Stimulated activated CD8-positive, alpha-beta memory T cell treated with anti-CD3 and anti-CD28 coated beads, Interleukin-4, amount 100 ng/mL, for 4 hours (primary cell): ENCODE measurements at places on chromosomes 5 and 9.

GRCh38 chr5:93100428-93100827, 480.6 kb downstream of the NR2F1-AS1 start:
- no peak for DNase-seq

GRCh38 chr9:100370064-100370723, 17.5 kb upstream of the TEX10 start:
- no peak for DNase-seq

- no peak for DNase-seq
These were observed 232.1 kb upstream of the PIK3R1 start for GRCh38 chr5:67983251-67984110.

GRCh38 chr5:52956014-52956413, 33.1 kb upstream of the ITGA2 start:
- no peak for DNase-seq

GRCh38 chr5:148186248-148187003, 16.4 kb upstream of the SPINK6 start:
- no peak for DNase-seq

- DNase-seq: no peak
These were observed 88.2 kb downstream of the LIFR start for GRCh38 chr5:38468202-38468673.

DNA sequence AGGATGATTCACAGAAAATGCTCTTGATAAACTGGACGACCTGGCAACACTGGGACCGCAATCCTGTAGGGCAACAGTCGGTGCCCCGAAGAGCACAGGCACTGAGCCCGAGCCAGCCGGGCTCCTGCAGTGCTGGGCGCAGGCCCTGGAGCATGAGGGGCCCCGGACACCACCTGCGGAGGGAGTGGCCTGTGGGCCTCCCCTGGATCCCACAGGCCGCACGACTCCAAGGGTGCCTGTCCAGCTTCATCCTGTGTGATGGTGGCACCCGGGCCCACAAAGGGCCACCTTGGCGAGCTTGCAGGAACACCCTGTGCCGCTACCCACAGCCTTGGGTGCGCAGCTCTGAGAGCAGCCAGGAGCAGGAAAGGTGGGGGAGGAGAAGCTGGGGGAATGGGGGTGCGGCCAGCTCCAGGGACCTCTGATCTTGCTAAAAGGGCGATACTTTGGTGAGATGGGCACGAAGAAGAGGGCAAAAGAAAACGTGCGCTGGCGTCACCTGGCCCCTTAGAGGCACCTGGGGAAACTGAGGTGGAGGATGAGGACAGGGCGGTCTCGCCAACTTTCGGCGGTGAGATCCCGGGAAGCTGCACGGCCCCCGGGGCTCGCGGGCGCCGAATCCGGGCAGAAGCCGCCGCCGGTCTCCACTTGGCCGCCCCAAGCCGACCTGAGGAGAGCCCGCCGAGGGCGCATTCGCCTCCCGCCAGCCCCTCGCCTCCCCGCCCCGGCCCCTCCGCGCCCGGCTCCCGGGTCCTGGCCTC, 722 bp downstream of the TBC1D9B start:
- DNase-seq: no peak

DNA sequence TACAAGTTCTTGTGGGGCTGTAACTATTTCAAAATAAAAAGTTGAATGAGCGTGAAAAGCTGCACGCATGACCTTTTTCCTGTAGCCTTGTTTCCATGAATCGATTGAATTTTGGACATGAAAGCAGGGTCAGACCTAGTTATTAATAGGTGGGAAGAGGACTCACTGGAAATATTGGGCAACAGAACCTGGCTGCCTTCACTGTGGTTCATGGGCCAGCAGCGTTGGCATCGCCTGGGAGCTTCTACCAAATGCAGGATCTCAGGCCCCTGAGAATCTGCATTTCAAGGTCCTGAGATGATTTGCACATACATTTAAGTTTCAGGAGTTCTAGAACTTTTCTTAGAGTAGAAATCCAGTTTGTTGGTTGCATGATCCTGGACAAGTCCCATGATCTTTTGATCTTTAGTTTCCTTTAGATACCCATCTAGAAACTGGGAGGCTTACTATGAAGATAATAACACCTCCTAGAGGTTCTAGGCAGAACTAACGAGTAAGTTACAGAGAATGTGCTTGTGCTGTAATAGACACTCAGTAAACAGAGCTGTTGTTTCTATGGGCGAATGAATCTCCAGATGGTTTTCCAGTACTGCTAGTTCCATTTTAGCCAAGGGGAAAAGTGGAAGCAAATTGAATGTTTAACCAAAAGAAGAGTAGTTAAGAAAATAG, 12.4 kb downstream of the ANKRD33B start:
- no peak for DNase-seq

DNA sequence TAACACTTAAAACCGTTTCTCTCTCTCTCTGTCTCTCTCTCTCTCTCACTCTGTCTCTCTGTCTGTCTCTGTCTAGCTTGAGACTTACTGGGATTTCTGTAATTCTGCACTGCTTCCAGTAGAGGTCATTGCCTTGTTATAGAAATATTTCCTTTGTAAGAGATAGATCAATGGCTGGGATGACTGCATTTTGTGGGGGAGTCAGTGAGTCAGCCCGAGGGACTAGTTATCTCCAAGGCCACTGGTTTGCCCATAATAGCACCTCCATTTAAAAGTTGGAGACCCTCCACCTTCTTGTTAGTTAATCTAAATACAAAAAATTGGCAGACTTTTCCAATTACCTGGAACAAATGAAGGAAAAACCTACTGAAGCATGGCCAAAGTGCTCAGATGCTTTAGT, 547.2 kb downstream of the LRRC70 start:
- DNase-seq: no peak

- no peak for DNase-seq
These were observed 317.6 kb downstream of the CWC27 start for GRCh38 chr5:65086234-65086890.

- DNase-seq: no peak
These were observed 107.8 kb downstream of the PSD2 start for GRCh38 chr5:139903450-139903794.

DNA sequence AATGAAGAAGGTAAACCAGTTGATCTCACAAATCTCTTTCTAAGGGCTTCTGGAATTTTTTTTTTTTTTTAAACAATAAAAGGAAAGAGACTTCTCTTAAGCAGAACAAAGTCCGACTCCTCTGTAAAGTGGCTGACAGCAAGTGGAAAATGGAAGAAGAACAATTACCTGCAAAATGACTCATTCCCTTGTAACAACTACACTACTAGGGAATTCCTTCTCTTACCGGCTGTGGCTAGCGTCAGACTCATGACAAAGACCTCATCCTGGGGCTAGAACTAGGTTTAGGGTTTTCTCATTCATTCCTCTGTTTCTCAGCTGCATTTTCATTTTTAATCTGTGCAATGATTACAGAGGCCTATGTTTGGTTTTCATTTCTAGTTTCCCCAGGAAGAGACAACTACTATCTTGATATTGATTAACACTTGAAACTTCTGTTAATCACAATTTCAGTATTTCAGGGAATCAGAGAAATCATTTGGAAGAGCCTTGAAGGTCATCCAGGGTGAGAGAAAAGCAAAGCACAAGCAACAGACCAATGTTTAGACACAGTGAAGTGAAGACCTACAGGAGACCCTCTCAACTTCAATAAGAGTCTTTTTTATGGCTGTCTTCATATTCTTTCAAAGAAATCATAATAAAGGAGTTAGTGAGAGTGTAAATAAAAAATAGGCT, 437.9 kb downstream of the RAB3C start:
- no peak for DNase-seq

DNA sequence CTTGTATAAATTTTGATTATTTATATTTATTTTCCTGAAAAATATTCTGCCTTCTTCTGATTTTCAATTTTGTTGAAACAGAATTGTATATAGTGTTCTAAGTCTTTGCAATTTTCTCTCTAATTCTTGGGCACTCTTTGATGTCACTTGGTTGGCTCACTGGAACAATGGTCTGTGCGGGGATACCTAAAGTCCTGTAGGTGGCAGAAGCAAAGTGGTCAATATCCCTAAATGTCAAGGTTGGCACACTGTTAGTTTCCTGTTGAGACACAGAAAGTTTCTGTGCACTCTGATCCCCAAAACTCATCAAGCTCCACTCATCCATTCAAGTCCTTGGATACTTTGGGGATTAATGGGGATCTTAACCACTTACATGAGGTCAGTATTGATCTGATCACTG, 480.8 kb upstream of the CCNG1 start:
- DNase-seq: no peak

DNA sequence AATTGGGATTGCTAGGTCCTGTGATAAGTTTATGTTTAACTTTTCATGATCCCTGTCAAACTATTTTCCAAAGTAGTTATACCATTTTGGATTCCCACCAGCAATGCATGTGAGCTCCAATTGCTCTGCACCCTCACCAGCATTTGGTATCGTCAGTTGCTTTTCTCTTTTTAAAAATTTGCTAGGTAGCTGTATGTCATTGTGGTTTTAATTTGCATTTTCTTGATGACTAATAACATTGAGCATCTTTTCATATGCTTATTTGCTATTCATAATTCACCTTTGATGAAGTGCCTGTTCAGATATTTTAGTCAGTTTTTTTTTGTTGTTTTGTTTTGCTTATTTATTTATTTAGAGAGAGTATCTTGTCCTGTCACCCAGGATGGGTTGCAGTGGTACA, 12.5 kb downstream of the TAF1L start:
- no peak for DNase-seq

DNA sequence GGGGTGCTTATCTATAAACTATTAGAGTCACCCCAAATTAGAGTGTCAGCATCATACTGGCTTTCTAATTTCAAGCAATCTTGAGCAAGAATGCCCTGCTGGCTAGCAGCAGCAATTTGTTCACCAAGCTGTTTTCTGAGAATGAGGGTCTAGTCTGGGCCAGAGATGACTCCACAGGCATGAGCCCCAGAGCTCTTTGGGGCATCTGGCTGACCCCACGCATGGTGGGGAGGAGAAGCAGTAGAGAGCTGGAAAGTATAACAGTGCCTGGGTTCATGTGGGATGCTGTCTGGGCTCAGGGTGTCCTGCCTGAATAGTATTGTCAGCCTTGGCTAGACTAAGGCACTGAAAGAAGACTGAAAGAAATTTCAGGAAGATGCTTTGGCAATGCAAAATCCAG, 64.9 kb downstream of the C6 start:
- DNase-seq: no peak

- no peak for DNase-seq
These were observed 30.8 kb downstream of the OR1J1 start for GRCh38 chr9:122446819-122447484.

GRCh38 chr9:121182989-121183388, 18.7 kb downstream of the RAB14 start:
- DNase-seq: no peak

DNA sequence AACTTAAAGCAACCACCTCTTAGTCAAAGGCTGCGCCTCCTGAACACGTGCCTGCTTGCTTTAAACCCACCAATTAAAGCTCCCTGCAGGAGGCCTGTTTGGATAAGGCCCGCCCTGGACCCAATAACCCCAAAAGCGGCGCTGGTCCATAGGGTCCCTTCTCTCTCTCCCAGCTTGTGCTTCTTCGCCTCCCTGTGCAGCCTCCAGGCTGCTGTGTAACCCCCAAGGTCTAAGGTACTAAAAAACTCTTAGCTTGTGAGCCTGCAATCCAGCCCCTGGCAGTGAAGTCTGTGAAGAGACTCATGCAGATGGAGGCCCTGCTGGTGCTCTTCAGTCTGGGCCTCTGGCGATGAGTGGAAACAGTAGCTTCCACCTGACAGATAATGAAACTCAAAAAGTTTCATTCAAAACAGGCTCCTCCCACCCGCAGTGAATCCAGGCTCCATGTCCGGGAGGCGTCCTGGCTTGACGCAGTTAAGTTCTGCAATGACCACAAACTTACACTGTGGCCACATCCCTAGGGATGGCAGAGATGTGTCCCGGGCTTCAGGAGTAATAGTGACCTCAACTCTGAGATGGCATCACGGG, 97.3 kb downstream of the PRRT1B start:
- DNase-seq: no peak

DNA sequence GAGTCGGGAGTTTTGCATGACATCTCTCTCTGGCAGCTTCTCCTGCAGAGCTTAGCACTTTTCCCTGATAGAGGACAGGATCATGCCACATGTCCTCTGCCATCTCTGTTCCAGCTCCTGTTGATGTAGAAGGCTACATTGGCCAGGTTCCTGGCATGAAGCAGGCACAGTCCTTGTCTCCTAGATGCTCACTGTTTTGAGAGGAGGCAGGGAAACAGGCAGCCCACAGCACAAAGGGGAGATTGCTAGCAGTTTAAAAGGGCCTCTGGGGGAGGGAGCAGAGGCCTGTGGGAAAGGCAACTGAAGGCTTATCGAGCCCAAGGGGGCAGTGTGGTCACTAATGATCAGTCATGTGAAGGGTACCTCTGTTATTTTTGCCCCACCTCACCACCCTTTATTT, 10.7 kb downstream of the ARHGAP26 start:
- no peak for DNase-seq

DNA sequence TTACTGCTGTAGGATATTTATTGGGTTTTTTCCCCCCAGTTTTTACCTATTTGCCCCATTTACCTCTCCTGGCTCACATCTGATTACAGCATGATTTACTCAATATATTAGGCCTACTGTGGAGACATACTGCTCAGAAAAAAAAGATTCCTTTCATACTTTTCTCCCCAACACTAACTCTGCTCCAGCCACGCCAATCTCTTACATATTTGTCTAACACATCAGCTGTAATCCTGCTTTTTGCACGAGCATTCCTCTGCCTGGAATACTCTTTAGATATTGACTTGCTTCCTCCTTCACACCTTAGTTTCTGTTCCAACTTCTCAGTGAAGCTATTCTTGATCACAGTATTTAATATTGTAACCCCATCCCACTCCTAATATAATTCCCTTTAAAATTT, 158.1 kb upstream of the VCAN start:
- no peak for DNase-seq

DNA sequence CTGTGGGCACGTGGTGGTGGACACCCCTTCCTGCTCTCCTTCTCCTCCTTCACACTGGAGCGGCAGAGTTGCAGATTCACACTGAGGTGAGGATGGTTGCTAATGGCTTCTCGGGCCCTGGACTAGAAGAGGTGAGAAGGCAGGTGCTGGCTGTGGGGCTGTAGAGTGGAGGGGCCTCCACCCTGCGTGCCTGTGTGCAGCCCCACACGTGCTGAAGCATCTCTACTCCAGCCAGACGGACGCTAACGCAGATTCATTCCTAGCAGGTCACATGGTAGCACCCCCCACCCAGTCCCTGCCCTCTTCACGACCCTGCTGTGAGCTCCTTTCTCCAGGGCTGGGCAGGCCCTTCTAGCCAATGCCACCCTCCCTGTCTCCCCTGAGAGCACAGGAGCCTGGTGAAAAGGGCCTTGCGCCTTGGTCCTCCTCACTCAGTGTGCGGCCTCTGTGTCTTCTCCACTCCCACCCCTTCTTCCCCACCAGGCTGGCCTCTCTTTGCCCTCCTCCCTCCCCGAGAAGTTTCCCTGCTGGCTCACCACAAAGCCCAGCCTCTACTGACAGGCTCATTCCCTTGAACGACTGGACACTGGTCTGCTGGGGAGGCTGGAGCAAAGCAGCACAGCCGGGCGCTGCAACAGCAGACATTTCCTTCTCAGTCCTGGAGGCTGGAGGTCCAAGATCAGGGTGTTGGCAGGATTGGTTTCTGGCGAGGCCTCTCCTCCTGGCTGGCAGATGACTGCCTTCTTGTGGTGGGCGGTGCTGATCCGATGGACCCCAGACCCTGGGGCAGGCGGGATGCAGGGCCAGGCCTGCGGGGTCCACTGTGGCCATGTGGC, 14.2 kb downstream of the CACNA1B start:
- no peak for DNase-seq

- no peak for DNase-seq
These were observed 67.6 kb downstream of the FYB1 start for GRCh38 chr5:39151745-39152144.

- DNase-seq: no peak
These were observed 60.3 kb upstream of the PTGER4 start for GRCh38 chr5:40619421-40619820.

- no peak for DNase-seq
These were observed 165.4 kb downstream of the EPB41L4A start for GRCh38 chr5:112253478-112254250.
